T-helper 1 cell (primary cell): ENCODE measurements at places on chromosomes 6 and 20.

DNA sequence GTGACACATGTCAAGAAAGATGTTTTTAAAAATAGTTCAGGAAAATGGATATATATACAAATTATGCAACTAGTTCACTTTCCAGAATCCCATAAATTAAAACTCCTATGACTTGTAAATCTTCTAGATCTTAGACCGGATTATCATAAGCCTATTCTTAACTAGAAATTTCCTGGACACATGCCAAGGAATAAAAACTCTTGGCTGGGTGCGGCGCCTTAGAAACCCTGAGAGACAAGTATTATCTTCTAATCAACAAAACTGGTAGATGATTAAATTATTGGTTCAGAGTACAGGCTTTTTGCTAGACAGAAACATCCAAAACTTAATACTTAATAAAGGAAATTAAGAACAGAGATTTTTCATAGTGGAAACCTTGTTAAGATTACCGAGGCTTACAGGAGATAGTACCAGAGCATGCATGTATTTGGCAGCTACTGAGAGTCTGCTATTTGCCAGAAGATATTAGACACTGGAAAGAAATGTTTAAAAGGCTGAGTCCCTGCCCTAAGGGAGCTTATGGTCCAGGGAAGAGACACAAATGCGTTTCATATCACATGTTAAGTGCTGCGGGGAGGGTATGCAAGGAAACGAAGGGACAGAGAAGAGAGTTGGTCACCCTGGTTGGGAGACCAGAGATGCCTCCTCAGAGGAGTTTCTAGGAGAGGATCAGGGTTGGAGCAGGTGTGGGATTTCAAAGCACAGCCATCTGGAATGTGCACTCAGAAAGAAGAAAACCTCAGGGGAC is 46.5 kb upstream of the IFNGR1 start:
- no peak for DNase-seq

DNA sequence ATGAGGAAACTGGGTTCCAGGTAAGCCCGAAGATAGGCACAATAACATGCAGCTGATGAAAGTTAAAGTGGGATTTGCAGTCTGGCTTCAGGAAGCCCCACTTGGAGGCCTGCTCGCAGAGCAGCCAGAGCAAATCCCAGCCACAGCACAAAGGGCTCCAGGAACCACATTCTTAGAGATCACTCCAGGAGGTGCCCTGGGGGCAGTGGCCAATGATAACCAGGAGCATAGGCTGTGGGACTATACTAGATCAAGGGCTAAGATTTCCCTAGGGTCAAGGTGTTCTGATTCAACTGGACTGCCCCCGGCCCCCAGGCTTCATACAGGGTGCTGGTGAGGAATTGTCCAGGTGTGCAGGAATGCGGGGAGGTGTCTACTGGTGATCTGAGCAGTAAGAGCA is 133.9 kb upstream of the PTPRT start:
- no peak for DNase-seq

DNA sequence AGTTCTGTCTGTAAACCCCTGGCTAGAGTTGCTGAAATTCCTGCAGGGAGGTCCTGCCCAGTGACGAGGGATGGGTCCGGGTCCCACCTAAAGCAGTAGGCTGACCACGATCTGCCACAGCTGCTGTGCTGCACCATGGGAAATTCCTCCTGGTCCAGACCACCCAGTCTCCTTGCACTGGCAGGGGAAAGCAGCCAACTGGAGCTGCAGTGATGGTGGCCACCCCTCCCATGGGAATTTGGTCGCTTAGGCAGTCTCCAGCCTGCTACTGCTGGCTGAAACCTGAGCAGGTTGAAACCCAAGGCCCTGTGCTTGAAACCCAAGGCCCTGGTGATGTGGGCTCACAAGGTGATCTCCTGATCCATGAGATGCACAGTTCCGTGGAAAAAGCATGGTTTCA is 23.9 kb upstream of the MOXD1 start:
- no peak for DNase-seq

DNA sequence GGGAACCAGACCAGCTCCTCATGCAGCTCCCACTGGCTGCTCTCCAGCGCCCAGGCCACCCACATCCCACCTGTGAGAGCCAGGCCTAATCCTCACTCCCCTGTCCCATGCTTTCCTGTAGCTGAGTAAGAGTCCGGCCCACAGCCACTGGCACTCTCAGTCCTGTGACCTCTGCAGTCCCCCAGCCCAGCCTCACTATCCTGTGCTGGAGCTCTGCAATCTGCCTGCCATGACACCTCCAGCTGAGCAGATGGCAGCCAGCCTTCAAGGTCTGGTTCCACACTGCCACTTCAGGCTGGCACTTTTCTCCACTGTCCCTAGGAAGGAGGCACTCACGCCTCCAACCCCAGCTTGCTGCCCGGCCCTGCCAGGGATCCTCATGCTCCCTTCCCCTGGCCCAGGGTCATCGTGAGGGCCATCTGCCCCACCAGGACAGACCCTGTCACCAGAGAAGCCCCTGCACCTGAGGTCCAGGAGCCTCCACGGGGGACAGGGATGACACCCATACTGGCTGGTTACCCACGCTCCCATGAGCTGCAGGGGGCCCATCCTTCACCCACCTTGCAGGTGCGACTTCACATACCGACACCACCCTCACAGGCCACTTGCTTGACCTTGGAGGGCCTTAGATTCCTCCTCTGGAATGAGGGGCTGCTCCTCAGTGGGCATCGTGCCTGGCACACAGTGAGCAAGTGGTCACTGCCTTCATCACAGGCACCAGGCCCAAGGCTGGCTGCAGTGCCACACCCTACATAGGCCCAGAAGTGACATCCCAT is 100.1 kb downstream of the ASXL1 start:
- DNase-seq: no peak

DNA sequence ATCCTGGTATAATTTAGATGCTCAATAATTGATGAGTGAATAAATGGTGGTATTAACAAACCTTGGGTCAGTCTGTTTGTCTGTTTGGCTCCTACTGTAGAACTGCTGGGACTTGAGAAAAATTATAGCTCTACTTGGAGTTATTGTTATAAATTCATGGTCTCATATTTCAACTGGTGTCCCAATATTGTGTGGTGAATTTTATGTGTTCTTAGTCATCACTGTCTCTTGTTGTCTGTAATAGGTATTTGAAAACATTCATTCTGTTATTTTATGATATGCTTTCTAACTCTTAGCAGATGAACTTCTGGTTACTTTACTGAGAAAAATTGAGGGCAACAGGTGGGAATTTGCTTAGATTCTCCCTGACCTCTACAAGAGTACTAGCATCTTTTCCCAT is 221.4 kb downstream of the CDKAL1 start:
- no peak for DNase-seq

DNA sequence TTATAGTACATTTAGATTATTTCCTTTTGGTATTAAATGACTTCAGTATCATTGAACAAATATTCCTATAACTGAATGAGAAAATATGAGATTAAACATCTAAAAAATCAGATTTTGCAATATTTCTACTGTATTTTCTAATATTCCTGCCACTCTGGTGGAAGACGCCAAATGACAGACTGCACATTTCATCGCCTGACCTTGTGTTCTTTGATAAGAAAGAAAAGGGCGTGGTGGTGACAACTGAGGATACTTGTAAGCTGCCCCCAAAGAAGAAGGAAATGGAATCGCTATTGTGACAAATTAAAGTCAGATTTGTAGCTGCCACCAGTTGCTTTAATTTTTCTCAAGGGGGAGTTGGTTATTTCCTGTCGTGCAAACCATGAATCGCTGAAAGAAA is 131.3 kb downstream of the MTFR2 start:
- no peak for DNase-seq

DNA sequence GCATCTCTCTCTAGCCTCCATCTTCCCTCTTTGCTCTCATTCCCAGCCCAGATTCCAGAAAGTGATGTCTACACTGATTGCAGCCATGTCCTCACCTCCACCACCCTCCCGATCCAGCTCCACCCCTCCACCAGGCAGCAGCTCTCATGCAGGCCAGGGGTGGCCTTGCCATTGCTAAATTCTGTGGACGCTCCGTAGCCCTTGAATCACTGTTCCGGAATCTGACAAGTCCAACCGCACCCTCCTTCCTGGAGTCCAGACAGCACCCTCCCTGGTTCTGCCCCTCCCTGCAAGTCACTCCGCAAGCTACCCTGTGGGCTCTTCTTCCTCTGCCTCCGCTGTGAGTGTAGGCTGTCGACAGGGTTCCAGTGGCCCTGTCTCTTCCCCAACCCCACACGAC is 26.2 kb downstream of the TNXB start:
- no peak for DNase-seq

DNA sequence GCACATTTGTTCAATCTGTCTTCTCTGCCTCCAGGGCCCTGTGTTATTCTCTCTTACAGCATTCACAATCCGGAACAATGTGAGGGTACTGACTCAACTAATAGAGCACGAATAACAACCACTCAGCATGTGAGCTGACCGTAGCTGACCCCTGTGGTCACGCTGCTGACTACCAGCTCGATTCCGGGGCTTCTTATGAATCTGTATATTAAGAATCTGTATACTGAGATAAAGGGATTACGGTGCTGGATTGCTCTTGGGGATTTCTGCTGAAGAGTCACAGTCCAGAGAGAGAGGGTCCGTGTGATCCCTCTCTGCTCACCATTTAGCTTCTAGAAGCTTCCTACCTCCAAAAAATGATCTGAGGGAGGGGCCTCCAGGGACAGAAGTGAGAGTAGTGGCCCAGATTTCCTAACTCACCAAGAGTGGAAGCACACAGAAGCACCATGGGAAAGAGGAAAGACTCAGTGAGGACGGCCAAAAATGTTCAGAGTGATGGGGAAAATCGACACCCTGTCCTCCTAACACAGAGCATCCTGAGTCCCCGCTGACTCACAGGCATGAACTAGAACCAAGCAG is 156.2 kb downstream of the THBS2 start:
- DNase-seq: no peak

- no peak for DNase-seq
These were observed 324.2 kb downstream of the TPBG start for GRCh38 chr6:82687855-82688254.
